ENCODE measurements at places on chromosomes 3 and 15.
A peak's percentile ranks its signal among the peaks of the same experiment; 100 is the strongest.

DNA sequence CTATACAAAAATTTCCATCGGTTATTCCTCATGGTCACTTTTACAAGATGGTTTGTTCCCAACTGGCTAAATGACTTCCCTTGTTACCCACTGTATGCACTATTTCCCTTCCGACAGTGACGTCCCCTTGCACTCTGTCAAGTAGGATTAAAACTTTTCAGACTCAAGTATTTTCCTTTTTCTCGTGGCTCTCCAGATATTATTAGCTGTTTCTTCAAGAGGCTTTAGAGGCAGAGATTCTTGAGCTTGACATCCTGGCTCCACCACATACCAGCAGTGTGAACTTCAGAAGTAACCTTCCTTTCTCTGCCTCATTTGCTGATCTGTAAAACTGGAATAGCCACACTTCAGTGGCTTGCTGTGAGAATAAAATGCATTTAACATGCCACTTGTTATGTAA is 14.0 kb downstream of the CSNK1G1 start:
- DNase-seq: no peak

- DNase-seq: no peak
Observed at GRCh38 chr3:11088066-11088465, 66.2 kb upstream of the HRH1 start.

- no peak for DNase-seq
Observed at GRCh38 chr15:74857671-74858368, 14.9 kb upstream of the ULK3 start.

DNA sequence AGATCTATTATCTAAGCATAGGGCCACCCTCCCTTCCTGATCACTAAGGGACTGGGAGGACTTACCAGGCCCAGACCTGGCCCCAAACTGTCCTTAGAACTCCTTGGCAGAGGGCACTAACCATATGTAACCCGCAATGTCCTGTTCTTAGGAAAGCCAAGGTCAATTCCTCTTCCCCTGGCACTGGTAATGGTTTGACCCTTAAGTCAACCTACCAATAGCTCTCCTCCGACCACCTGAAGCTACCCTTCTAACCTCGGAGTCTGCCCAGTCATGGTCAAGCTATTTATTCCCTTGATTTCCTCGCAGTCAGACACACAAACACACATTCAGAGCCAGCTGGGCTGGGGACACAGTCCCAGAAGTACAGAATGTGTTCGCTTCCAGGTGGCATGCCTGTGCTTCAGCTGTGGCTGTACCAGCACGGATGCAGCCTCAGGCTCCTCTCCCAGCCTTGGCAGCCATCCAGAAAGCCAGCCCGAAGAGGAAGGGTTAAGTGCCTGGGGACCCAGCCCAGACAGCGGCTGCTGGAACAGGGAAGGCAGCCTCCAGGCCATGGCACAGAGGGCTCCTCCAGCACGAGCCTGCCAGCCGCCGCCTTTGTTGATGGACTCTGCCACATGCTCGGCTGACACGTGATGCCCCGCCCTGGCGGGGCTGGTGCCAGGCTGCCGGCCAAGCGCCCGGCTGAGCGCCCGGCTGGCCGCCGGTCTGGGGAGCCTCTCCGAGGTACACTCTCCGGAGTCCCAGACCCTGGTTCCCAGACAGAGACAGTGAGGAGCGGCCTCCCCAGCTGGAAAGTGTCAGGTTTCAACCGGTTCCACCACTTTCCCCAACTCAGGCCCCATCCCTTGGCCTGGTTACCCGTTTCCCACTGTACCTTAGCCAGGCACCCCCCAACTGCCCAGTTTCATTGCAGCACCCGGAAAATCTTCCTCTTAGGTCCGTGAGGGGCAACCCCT is 5.5 kb downstream of the BMF start:
- DNase-seq: no peak

DNA sequence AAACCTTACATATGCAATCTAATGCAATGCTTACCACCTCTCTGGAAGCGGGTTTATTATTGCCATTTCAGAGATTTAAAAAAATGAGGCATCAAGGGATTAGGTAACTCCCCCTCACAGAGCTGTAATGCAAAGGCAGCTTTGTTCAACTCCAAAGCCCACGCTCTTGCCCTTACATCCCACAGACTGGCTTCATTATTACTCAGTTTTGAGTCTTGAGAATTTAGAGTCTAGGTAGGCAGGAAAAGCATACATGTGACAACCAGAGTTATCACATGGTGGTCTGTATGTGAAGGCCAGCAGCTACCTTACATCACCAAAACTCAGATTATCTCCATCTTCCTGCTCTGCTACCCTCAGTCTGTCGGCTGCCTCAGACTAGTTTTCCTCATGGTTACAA is 326.9 kb downstream of the UACA start:
- no peak for DNase-seq

GRCh38 chr3:128447561-128448013 is 19.1 kb downstream of the DNAJB8 start:
- DNase-seq: peak; percentile 83

DNA sequence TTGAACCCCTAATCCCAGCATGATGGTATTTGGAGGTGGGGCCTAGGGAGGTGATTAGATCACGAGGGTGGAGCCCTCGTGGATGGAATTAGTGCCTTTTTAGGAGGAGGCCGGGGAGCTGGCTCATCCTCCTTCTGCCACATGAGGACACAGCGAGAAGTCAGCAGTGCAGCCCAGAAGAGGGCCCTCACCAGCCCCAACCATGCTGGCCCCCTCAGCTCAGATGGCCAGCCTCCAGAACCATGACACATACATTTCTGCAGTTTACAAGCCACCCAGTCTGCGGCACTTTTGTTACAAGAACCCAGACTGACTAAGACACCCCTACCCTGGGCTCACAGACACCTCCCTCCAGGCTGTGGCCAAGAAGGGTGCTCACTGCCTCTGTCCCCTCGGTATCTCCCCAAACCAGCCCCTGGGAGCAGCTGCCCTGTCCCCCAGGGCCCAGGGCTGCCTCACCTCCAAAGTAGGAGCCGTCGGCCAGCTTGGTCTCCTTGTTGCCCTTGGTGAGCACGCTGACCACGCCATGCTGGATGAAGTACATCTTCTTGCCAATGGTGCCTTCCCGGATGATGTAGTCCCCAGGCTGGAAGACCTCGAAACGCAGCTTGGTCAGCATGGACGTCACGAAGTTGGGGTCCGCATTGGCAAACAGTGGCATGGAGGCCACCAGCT is 44.1 kb downstream of the HCN4 start:
- no peak for DNase-seq

DNA sequence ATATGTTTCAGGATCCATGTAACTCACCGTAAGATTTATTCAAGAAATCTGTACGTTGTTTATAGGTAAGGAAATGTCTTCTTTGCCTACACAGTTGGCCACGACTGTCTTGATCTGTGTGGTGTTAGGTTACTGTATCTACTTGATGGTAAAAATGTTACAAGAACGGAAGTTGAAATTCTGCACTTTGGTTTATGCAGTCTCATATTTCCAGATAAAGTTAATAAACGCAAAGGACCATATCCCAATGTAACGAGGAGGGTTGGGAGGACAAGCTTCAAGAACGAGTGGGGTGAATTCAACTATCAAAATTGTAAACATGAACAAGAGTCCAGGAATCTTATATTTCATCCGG is 1.0 kb downstream of the USF3 start:
- no peak for DNase-seq

DNA sequence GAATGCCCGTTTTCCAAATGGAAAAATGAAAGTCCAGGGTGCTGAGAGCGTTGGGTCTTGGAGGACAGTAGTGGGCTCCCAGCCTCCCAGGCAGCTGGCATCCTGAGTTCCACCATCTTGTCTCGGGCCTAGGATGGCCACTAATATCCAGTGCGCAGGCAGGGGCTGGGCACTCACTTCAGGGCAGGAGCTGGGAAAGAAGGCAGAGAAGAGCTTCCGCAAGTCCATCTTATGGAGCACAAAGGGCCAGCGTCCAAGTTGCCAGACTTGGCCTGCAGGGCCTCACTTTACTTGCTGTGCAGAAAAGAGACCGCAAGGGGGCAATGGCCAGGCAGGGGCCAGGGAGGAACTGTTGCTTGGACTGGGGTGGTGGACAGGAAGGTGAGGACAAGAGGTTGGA is 46.1 kb downstream of the IQSEC1 start:
- DNase-seq: no peak

DNA sequence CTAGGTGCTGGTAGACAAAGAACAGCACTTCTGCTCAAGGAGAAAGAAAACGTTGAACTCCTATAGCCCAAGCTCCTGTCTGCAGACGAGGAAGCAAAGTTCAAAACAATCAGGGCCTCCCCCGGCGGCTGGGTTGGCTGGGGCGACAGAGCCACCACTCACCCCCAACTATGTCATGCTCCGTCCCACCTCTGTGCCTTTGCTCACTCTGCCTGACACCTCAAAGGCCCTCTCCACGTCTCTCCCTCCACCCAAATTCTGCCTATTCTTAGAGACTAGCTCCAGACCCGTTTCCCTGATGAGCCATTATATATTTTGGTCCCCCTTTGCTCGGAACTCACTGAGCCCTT is 304.3 kb downstream of the TLE3 start:
- peak; percentile 2 for DNase-seq

GRCh38 chr3:181839916-181840297 is 128.2 kb downstream of the SOX2 start:
- no peak for DNase-seq

DNA sequence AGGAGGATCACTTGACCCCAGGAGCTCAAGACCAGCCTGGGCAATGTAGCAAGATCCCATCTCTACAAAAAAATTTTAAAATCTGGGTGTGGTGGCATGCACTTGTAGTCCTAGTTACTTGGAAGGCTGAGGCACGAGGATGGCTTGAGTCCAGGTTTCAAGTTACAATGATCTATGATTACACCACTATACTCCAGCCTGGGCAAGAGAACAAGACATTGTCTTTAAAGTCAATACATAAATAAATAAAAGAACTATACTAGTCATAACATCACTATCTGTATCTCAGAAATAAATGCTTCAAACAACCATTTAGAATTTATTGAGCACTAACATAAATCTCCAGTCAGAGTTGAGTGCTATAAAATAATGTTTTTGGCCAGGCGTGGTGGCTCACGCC is 8.5 kb upstream of the PHLDB2 start:
- no peak for DNase-seq

GRCh38 chr3:111636366-111636885 is 41.3 kb upstream of the ZBED2 start:
- DNase-seq: no peak

DNA sequence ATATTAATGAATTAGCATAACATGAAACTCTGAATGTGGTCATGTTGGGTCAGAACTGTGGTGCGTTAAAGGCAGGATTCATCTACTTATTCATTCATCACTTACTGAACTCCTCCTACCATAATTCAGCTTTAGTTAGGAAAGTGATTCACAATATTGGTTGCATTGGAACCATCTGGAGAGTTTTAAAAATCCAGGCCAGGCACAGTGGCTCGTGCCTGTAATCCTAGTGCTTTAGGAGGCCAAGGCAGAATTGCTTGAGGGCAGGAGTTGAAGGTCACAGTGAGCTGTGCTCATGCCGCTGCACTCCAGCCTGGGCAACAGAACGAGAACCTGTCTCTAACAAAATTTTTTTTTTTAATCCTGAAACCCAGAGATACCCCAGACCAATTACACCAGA is 44.2 kb upstream of the ATG7 start:
- DNase-seq: no peak

DNA sequence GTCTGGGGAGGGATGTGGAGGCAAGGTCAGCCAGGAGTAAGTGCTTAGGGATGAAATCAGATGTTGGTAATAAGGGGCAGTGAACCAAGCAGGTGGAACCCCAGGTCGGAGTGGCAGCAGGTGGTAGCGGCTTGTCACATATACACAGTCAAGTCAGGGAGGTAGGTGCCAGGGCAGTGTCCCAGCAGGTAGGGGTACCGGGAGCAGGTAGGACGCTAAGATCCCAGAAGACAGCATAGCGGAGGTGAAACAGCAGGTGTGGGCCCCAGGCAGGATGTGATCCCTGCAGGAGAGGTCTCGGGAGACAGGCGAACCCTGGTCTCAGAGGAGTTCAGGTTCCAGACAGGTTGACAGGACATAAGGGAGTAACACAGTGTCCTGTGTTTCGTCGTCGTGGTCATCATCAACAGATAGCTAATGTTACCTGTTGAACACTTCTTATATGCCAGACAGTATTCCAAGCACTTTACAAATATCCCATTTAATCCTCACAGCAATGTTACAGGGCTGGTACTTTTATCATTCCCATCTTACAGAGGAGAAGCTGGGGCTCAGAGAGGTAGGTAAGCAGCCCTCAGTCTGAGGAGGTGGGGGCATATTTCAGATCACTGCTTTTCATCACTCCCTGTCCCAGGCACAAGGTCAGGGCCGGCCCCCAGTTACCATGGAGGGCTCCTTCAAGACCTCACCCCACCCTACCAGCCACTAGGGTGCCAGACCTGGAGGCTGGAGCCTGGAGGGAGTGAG is 241.6 kb downstream of the UACA start:
- peak; percentile 8 for DNase-seq

DNA sequence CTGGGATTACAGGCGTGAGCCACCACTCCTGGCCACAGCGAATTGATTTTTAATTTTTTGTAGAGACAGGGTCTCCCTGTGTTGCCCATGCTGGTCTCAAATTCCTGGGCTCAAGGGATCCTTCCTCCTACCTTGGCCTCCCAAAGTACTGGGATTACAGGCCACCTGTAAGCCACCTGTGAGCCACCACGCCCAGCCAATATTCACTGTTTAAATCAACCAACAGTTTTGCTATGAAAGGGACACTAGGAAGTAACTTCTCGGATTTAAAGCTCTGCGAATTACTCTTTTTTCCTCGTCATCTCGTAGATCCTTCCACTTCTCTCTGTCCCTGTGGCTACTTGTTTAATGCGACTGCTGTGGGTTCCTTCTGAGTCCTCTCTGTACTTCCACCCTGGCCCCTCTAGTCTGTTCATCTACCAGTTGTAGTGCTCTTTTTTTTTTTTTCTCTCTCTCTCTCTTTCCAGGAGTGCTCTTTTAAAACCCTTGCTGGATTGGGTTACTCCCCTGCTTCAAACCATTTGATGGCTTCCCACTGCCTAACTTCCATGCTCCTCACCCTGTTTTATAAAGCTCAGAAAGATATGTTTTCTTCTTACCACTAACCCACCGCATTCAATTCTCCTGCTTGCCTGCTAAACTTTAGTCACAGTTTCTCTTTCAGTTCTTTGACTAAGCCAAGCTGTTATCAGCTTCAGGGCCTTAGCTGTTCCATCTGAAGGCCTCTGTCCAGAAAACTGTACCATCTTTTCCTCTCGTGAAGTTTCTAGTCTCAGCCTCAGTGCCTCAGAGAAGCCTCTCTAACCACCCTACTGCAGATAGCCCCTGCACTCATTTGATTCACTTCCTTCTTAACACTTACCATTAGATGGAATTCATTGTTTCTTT is 12.4 kb downstream of the RTF1 start:
- DNase-seq: peak; percentile 23

DNA sequence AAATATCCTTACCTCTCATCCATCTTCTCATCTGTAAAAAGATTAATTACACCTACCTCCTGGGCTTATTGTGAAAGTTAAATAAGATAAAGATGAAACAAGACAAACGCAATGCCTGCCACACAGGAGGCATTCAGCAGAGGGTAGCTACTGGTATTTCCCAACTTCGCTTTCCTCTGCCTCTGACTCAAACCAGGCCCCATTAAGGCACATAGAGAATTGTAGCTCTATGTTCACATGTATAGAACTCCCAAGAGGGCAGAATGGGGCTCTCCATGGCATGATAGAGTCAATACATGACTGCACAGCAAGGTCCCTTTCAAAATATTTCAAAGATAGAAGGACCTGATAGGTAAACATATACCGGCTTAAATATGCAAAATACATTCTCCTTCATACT is 1.4 kb downstream of the LYSMD2 start:
- no peak for DNase-seq
